ELR (cell line): ENCODE measurements at places on chromosomes 1 and 21.

GRCh38 chr1:46940307-46940706, 969 bp downstream of the CYP4A11 start:
- DNase-seq, result no peak

DNA sequence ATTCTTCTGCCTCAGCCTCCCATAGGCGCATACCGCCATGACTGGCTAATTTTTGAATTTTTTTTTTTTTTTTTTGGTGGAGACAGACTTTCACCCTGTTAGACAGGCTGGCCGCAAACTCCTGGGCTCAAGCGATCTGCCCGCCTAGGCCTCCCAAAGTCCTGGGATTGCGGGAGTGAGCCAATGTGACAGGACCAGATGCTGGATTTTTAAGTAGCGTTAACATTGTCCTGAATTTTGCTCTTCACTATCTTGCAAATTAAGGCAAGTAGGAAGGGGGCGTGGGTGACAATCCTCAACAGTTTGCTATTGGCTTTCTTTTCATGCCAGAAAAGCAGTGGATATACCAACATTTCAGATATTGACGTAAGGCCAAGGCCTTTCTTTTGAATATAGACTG, 49.7 kb upstream of the TSNAX start:
- DNase-seq, result no peak

DNA sequence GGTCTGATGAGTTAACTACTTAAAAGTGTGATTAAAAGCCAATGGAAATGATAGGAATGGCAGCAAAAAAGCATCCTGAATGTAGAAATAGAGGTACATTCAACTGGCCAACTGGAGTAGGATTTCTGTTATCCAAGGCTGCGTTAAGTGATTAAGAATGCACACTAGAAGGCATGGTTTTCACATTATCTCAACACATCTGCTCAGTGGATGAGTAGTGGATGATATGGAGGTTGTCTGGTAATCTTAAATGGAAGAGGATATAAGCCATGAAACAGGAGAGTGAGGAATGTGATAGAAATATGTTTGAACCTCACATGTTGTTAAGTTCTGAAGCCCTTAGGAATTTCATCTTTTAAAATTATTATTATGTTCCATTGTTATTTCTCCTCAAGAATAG, 839.9 kb downstream of the USP25 start:
- DNase-seq, result peak; percentile 42

DNA sequence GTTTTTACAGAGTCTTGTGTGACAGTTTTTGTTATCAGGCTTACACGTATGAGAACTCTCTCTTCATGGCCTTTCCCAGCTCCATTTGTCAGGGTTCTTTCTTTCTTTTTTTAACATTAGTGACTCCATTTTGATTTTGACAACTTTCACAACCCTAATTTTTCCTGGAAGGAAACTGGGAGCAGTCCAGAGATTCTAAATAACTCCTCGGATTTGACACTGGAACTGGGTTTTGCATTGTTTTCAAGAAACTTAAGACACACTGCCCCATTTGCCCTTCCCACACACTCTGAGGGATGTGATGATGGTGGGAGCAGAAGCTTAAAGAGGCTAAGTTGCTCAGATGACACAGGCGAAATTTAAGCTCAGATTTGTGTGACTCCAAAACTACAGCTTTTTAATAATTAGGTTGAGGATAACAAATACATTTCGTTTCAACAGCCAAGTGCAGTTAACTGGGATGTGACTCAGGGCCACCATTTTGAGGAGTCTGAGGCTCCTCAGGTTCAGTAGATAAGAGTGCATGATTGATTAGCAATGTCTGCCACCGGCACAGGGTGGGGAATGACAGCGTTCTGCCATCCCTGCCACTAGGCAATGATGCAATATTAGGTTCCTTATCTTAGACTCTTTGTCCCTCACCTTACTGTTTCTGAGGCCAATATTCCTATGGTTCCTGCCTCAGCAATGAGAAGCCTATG, 95.1 kb upstream of the ATP1A1 start:
- no peak for DNase-seq

- DNase-seq, result peak; percentile 64
Observed at GRCh38 chr1:31588751-31589515, 12.6 kb downstream of the TINAGL1 start.

- no peak for DNase-seq
Observed at GRCh38 chr1:150118716-150119115, 31.0 kb upstream of the PLEKHO1 start.

GRCh38 chr1:152110365-152110859, 4.8 kb downstream of the TCHH start:
- peak; percentile 72 for DNase-seq

DNA sequence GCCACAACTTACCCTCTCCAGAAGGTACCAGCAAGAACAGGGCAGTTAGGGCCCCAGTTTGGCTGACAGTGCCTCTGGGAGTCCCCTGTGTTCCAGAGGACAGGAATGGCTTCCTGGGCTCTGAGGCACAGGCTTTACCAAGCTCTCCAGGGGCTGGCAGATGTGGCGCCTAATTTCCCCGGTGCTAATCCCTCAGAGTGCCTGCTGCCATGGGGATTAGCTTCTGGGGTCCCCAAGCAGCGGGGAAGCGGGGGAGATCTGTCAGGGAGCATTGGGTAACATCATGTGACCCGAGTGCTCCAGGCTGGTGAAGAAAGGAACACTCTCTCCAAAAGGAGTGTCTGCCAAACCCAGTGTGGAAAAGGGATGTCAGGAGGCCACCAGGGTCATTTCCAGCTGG, at the start of gene LACTBL1:
LACTBL1 (minus strand) TSS at position 107 of the 400 bp plus-strand sequence. CDS start 550 bp downstream, outside the sequence.
- no peak for DNase-seq

DNA sequence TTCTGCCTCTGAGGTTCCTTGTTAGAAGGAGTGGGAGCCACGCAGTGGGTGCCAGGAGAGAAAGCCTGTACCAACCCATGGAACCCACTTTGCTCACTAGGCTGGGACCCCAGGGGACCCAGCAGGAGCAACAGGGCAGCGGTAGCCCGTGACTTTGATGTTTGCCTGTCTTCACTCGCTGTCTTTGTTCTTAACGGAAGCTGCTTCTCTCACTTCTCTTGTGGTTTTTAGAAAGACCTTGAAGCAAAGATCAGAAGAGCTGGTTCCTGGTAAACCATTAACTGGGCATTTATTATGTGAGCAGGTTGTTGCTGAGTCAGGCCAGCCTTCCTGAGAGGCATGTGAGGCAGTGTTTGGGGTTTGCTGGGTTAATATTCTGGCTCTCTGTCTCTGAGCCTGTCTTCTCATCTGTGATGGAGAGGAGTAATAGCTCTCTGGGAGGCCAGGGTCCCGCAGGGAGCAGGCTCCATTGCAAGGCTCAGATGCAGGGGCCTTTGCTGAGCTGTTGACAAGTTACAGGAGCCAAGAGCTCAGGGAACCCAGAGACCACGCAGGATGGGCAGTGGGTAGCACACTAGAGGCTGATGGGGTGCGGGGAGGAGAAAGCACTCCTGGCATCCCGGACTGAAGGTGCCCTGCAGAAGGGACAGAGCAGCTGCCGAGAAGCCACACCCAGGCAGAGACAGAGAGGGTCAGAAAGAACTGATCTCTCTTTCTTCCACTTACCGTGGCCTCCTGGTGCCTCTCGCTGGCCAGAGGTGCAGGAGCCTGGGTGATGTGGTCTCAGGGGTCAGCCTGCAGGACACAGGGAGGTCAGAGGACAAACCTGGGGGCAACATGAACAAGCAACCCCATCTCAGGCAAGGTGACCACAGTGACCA, 367.5 kb upstream of the C1orf174 start:
- no peak for DNase-seq

DNA sequence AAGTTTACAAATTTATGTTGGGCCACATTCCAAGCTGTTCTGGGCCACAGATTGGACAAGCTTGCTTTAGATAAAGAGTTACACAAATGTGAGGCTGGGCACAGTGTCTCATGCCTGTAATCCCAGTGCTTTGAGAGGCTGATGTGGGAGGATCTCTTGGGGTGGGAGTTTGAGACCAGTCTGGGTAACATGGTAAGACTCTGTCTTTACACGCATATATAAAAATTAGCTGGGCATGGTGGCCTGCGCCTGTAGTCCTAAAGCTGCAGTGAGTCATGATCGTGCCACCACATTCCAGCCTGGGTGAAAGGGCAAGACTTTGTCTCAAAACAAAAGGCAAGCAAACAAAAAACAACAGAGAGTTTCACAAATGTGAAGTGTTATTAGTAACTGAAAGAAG, 5.9 kb upstream of the VCAM1 start:
- no peak for DNase-seq

- no peak for DNase-seq
Observed at GRCh38 chr1:108813326-108813725, 43.6 kb downstream of the AKNAD1 start.

DNA sequence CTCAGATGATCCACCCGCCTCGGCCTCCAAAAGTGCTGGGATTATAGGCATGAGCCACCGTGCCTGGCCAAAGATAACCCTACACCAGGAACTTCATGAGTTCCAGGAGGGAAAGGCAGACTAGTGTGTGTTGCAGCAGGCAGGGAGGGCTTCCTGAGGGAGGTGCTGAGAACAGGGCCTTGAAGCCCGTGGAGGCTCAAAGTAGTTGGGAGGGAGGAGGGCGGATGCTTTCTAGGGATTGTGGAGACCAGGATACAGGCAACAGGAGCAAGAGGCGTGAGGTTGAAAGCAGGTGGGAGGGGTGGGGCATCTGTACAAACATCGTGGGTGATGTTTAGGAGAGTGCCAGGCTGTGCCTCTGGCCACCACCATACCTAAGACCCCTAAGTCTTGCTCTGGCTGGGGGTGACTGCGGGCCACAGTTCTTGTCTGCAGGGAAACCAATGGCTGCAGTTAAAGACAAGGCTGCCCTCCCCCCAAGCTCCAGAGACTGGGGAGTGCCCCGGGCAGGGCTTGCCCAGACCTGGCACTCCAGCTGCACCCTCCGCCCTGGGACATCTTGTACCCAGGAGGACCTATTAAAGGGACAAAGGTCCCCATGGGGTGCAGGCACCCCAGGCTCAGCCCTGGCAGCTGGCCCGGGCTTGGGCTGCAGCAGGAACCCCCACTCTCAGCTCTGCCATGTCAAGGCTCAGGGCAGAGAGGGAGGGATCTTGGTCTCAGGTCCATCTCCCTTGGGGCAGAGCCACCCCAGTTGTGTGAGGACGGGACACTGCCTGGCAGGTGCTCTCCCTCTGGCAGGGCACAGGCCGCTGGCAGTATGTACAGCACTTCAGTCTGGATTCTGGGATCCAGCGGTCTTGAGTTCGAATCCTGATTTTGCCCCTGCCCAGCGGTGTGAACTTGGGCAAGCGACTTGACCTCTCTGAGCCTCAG, 22.1 kb upstream of the CASZ1 start:
- no peak for DNase-seq

- no peak for DNase-seq
Observed at GRCh38 chr1:204463125-204464060, 31.2 kb downstream of the PIK3C2B start.

GRCh38 chr1:180765151-180765550, 133.3 kb downstream of the XPR1 start:
- DNase-seq, result no peak

DNA sequence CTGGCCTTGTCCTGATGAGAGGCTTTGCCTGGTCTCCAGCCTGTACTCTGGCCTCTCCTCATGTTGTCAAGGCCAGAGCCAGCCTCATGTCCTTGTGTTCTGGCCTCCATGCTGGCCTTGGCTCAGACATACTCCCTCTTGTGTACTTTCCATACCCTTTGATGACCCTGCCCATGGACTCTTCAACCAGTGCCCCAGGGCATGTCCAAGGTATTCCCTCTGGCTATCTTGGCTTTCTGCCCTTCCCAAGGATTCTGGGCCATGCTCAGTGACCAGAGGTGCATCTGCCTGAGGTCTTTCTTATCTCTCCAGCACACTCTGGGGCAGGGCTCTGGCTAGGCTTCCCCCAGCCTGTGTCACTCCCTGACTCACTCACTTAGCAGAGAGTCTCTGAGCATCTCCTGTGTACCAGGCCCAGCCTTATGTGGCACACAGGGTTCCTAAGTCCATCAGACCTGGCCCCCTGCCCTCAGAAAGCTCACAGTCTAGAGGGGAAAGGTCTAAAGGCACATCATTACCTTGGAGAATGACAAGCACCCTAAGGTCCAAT, 141.4 kb upstream of the GRIK3 start:
- DNase-seq, result no peak

GRCh38 chr1:214856843-214857242, 225.7 kb upstream of the KCNK2 start:
- peak; percentile 17 for DNase-seq

- peak; percentile 6 for DNase-seq
Observed at GRCh38 chr1:83839566-83840173, 159.3 kb downstream of the TTLL7 start.

GRCh38 chr1:193115629-193116227, 6.1 kb upstream of the CDC73 start:
- DNase-seq, result peak; percentile 100

GRCh38 chr1:235997931-235998330, 67.0 kb downstream of the NID1 start:
- DNase-seq, result no peak

DNA sequence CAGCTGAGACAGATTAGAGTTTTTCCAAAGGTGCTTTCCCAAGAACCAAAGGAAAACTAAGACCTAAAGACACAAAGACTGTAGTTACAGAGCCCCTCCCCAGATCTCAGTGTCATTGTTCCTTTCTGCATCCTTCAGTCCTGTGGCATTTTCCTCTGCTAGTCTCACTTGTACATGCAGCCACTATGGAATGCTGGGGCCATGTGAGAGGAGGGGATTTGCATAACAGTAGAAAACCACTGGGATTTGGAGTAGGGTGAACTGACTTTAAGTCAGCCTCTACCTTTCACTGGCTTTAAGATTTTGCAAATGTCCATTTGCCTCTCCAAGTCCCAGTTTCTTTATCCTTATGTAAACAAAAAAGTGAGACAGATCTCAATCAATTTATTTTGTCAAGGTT, 119.4 kb upstream of the F3 start:
- peak; percentile 27 for DNase-seq

- no peak for DNase-seq
Observed at GRCh38 chr1:23524716-23525401, 6.2 kb downstream of the E2F2 start.

GRCh38 chr1:68213843-68214242, 18.5 kb downstream of the WLS start:
- peak; percentile 14 for DNase-seq

GRCh38 chr1:1297802-1298424, 9.8 kb downstream of the ACAP3 start:
- no peak for DNase-seq

- DNase-seq, result no peak
Observed at GRCh38 chr1:48499211-48499735, 27.3 kb upstream of the SPATA6 start.

DNA sequence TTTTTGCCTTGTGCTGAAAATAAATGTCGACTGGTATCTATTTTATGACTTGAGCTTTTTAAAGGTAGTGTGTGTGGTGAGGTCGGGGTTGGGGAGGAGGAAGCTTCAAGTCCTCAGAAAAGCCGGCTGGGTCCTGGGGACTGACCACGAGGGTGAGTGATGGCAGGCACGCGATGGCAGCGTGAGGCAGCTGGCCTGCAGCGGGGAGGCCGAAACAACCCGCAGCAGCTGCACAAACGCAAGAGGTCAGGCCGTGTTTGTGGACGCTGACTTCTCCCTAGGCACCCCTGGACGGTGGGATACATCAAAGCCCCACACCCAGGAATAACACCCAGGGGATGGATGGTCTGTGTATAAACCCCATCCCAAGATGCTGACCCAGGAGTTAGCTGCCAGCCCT, 51.4 kb downstream of the ZBTB18 start:
- no peak for DNase-seq

- peak; percentile 80 for DNase-seq
Observed at GRCh38 chr21:35113064-35113463, 64.0 kb upstream of the RUNX1 start.

GRCh38 chr1:157363660-157364140, 188.6 kb downstream of the FCRL5 start:
- peak; percentile 62 for DNase-seq

GRCh38 chr1:233375653-233376052, 48.1 kb downstream of the MAP3K21 start:
- no peak for DNase-seq
